ENCODE measurements at places on chromosomes 6 and 20.

GRCh38 chr6:118890997-118891790 lies 2.8 kb upstream of the ASF1A start:
- no peak for DNase-seq

- DNase-seq, result no peak
Measured at GRCh38 chr6:34709386-34709785, 12.8 kb upstream of the ILRUN start.

DNA sequence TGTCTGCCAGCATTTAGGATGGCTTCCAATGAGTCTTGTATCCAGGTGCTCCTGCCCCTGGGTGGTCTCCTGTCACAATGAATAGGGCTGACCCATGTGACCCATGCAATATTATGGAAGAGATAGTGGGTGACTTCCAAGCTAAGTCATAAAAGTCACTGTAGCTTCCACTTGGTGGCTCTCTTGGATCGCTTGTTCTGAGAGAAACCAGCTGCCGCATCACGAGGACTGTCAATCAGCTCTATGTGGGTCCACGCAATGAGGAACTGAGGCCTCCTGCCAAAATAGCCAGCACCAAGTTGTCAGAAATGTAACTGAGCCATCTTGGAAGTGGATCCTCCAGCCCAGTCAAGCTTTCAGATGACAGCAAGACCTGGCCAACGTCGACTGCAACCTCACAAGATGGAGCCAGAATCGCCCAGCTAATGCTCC lies 14.9 kb upstream of the MATN4 start:
- peak; percentile 43 for DNase-seq

DNA sequence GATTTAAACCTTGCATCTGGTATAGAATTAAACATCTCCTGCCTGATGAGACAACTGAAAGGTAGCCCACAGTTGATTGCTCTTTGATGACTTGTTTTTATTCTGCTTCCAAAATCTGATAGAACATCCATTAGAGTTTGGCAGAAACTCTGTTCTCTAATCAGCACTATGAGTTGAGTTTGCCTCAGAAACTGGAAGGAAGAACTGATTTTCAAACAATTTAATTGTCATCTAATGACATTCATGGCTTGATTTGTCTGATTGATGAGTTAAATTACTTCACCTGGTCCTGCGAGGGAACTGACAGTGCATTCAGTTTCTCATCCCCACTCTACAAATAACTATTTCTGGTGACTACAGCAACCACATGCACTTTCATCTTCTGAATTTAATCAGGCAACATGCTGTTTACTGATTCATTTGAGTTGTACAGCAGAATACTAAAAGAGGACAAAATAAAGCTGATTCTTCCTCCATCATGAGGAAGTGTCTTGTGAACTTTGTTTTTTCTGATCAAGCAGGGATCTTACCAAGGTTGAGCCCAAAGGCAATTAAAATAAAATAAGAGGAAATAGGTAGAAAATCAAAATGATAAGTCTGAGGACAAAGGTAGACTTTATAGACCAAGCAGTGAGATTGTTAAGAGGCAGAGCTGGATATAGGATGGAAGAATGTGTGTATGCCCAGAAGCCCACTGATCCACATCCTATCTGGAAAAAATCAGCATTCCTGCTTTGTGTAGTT lies 15.7 kb upstream of the MRAP2 start:
- no peak for DNase-seq

DNA sequence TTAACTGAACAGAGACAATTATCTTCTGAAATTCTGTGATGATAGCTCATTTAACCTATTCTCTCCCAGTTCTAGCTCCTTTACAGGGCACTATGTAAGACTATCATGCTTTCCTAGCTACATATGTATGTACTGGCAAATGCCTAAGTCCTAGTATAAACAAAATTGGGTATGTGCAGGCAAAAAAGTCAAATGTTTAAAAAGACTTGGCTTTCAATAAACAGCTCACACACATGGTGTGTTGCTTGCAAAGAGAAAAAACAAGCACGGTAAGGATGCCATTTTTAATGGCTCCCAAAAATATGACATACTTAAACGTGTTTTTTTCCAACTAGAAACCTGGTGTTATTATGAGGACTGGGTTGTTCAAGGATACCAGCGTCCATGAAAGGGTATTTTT lies 44.8 kb downstream of the TOMM6 start:
- no peak for DNase-seq

Measured in hematopoietic multipotent progenitor cell treated with erythropoietin and hydrocortisone succinate and interleukin-3 and kit ligand, for 15 days (in vitro differentiated cells).